Activated CD4-positive, alpha-beta T cell treated with anti-CD3 and anti-CD28 coated beads for 1 hour (primary cell): ENCODE measurements at places on chromosomes 3 and 15.

DNA sequence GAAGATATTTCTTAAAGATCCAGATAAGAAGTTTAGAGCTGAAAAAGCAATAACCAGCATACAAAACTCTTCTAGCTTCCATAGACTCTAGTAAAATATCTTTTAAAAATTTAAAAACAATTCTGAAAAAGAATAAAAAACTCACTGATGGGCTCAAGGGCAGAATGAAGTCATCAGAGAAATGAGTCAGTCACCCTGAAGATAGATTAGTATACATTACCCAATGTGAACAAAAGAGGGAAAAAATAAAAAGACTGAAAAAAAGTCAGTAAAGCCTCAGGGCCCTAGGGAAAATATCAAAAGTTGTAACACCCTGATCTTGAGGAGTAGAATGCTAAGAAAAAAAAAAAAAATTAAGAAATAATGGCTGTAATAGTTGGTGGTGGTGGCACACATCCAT lies 11.4 kb downstream of the DET1 start:
- DNase-seq, result no peak

- no peak for DNase-seq
Observed at GRCh38 chr3:45549961-45550360, 44.6 kb upstream of the LIMD1 start.

DNA sequence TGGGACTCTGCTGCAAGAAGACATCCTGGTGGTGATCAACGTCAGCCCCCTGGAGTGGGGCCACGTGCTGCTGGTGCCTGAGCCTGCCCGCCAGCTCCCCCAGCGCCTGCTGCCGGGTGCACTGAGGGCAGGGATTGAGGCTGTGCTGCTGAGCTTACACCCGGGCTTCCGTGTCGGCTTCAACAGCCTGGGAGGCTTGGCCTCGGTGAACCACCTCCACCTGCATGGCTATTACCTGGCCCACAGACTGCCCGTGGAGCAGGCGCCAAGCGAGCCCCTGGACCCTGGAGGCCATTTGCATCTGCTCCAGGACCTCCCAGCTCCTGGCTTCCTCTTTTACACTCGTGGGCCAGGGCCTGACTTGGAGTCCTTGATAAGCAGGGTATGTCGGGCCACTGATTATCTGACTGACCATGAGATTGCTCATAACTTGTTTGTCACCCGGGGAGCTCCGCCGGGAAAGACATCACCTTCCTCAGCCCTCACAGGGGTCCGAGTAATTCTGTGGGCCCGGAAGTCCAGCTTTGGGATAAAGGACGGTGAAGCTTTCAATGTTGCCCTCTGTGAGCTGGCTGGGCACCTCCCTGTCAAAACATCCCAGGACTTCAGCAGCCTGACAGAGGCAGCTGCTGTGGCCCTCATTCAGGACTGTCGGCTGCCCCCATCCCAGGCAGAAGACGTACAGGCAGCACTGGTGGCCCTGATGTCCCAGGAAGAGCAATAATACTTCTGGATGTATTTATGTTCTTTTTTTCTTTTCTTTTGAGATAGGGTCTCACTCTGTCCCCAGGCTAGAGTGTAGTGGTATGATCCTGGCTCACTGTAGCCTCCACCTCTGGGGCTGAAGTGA lies 7.6 kb downstream of the GDPGP1 start:
- no peak for DNase-seq

- DNase-seq, result peak; percentile 32
Observed at GRCh38 chr3:172332256-172333041, 115.8 kb downstream of the GHSR start.

DNA sequence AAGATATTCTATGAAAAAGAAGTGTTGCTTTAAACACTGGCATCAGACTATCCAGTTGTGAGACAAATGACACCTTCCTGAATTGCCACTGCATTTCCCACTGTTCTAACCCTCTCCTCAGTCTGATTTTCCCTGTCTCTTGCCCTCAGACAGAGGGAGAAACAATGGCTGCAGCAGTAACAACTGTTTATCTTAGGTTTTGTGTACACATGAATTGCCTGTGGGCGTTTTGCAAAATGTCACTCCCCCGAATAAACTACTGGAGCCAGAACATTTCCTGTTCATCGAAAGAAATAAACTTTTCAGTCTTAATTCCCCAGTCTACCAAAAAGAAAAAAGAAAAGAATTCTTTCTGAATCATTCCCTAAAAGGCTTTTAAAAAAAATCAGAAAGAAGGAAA lies 155.1 kb downstream of the MAGI1 start:
- no peak for DNase-seq

- DNase-seq, result no peak
Observed at GRCh38 chr3:140129768-140130284, 194.8 kb downstream of the CLSTN2 start.

DNA sequence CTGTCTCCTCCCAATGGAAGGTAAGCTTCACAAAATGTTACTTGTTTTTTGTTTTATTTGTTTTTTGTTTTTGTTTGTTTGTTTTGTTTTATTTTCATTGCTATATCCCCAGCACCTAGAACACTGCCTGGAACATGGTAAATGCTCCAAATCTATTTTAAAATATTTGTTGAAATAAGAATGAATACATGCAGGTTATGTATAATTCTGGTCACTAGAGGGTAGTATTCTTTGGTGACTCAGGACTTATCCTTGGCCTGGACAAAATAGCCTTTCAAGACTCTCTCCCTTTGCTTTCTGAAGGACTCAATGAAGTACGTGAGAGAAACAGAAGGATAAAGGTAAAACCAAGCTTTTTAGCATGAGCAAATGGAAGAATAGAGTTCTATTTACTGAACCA lies 46.9 kb upstream of the PPP2R3A start:
- DNase-seq, result no peak

DNA sequence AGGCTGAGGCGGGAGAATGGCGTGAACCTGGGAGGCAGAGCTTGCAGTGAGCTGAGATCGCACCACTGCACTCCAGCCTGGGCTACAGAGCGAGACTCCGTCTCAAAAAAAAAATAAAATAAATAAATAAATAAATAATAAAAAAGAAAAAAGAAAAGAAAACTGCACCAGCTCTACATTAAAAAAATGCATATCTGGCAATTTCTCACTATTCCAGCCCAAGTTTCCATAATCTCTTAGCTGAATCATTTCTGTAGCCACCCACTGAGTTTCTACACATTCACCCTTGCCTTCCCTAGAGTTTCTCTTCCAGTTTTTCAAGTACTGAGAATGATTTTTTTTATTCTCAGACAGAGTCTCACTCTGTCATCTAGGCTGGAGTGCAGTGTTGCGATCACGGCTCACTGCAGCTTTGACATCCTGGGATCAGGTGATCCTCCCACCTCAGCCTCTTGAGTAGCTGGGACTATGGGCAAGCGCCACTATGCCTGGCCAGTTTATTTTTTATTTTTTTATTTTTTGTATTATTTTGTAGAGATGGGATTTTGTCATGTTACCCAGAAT lies 24.5 kb upstream of the SLC7A14 start:
- DNase-seq, result no peak

GRCh38 chr3:99638167-99638948 lies at the start of gene COL8A1:
Gene COL8A1 (plus strand): TSS chr3:99638594. CDS start chr3:99790683, 152,089 bp downstream.
- DNase-seq, result no peak

- peak; percentile 19 for DNase-seq
Observed at GRCh38 chr3:40179016-40179415, 130.5 kb upstream of the EIF1B start.

GRCh38 chr3:166688665-166689064 lies 691.4 kb downstream of the ZBBX start:
- no peak for DNase-seq

- no peak for DNase-seq
Observed at GRCh38 chr3:59006634-59007517, 42.9 kb downstream of the CFAP20DC start.

DNA sequence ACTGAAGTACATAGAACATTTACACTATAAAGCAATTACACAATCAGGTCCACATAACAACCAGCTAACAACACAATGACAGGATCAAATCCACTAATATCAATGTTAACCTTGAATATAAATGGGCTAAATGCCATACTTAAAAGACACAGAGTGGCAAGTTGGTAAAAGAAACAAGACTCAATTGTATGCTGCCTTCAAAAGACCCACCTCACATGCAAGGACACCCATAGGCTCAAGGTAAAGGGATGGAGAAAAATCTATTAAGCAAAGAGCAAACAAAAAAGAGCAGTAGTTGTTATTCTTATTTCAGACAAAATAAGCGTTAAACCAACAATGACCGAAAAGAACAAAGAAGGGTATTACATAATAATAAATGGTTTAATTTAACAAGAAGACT lies 183.3 kb downstream of the PYDC2 start:
- no peak for DNase-seq

DNA sequence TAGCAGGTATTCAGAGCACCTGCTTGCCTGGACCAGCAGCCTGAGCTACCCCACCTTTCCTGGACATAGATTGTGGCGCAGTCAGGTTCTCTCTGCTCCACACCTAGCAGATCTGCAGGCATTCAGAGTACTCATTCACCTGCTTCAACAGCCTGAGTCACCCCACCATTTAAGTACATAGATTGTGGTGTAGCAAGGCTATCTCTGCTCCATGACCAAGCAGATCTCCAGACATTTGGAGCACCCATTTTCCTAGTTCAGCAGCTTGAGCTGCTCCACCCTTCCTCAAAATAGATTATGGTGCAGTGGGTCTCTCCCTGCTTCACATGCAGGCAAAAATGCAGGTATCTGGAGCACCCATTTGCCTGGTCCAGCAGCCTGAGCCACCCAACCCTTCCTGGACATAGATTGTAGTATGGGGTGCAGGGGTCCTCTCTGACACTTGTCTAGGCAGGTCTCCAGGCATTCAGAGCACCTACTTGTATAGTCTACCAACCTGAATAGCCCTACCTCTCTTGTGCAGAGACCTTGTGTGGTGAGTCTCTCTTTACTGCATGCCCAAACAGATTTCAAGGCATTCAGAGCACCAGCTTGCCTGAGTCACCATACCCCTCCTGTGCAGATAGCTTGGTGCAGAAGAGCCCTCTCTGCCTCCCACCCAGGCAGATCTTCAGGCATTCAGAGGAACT lies 466.0 kb upstream of the THBS1 start:
- DNase-seq, result no peak

- DNase-seq, result no peak
Observed at GRCh38 chr3:152213203-152213602, 55.5 kb upstream of the MBNL1 start.

GRCh38 chr3:29092348-29092747 lies 188.5 kb upstream of the RBMS3 start:
- DNase-seq, result no peak
